Stimulated activated CD4-positive, alpha-beta T cell treated with anti-CD3 and anti-CD28 coated beads, Interleukin-2, amount 100 ng/mL, for 48 hours (primary cell): ENCODE measurements at places on chromosomes 11 and 22.

GRCh38 chr11:72771507-72771906 is 19.3 kb upstream of the ARAP1 start:
- DNase-seq = no peak

- no peak for DNase-seq
These were observed 27.0 kb downstream of the MYBPC3 start for GRCh38 chr11:47325271-47326041.

GRCh38 chr22:21949948-21950347 is 2.7 kb downstream of the PPM1F start:
- no peak for DNase-seq

DNA sequence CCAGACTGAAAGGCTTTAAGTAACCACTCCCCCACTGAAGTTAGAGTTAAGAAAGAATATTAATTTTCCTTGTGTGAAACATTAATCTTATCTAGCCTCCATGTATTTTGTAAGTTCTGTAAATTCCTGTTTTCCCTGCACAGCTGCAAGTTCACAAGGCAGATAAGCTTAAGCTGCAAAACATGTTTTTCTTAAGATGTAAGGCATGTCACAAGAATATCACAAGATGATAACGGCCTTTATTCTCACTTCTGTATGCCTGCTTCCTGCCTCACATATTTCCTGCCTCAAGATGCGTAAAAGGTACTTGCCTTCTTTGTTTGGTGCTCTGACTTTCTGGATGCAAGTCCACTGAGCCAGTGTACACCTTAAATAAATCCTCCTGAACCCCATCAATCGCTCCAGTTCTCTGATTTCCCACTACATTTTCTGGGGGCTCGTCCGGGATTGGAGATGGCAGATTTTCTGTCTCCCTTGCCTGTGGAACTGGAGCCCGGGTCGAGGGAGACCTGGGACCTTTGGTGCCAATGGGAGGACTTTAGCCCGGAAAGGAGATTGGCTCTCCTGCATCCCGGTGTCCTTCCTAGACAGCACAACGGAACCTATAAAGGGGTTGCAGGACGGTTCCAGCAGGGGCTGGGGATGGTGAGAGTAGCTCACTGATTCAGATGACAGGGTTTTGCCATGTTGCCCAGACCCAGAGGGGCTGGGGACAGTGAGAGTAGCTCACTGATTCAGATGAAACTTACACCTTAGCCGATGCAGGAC is 30.2 kb downstream of the PPARA start:
- DNase-seq = no peak

DNA sequence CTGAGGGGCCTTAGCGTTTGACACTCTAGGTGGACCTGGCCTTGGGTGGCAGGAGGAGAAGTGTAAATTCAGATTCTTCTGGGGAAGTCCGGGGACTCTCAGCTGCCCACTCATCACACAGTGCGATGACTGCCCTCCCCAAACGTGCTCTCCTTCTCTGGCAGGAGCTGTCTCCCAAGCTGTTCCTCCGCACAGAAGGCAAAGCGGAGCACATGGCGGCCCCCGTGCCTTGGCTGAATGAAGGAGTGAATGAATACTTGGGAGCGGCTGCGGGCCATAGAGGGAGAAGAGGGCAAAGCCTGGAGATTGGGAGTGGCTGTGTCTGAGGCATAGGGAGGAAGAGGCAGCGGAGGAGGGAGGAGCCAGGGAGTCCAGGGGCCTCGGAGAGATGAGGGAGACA is 6.9 kb upstream of the NAA40 start:
- DNase-seq = no peak

DNA sequence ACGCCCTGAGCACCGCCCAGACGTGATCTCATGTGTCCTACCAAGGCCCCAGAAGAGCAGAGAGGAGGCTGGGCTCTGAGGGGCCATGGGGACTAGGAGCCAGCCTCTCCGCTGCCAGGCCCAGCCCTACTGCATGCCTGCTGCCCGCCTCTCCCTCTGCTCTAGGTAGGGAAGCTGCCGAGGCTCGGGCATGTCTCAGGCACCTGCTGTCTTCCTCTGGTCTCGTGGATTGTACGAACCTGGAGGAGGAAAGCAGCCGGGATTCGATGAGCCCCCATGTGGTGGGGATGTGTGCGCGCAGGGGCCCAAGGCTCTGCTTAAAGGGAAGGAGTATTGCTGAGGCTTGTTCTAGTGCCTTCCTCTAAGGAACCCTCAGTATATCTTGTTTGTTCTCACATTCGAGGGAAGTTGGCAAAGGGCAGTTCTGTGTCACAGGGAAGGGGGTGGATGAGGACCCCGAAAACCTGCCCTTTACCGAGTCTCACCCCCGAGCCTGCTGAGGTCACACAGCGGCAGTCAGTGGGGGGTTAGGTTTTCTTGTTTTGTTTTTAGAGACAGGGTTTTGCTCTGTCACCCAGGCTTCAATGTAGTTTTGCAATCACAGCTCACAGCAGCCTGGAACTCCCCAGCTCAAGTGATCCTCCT is 21.2 kb downstream of the DAGLA start:
- DNase-seq = no peak

GRCh38 chr22:32781695-32782094 is 19.8 kb upstream of the TIMP3 start:
- no peak for DNase-seq

- DNase-seq = no peak
These were observed 127.0 kb upstream of the PITPNB start for GRCh38 chr22:28046100-28046499.

- DNase-seq = no peak
These were observed 1.3 kb downstream of the SPTY2D1 start for GRCh38 chr11:18632841-18633240.

- no peak for DNase-seq
These were observed 213.3 kb downstream of the MN1 start for GRCh38 chr22:27588268-27588667.

- DNase-seq = no peak
These were observed 13.6 kb upstream of the APOL5 start for GRCh38 chr22:35703861-35704584.

DNA sequence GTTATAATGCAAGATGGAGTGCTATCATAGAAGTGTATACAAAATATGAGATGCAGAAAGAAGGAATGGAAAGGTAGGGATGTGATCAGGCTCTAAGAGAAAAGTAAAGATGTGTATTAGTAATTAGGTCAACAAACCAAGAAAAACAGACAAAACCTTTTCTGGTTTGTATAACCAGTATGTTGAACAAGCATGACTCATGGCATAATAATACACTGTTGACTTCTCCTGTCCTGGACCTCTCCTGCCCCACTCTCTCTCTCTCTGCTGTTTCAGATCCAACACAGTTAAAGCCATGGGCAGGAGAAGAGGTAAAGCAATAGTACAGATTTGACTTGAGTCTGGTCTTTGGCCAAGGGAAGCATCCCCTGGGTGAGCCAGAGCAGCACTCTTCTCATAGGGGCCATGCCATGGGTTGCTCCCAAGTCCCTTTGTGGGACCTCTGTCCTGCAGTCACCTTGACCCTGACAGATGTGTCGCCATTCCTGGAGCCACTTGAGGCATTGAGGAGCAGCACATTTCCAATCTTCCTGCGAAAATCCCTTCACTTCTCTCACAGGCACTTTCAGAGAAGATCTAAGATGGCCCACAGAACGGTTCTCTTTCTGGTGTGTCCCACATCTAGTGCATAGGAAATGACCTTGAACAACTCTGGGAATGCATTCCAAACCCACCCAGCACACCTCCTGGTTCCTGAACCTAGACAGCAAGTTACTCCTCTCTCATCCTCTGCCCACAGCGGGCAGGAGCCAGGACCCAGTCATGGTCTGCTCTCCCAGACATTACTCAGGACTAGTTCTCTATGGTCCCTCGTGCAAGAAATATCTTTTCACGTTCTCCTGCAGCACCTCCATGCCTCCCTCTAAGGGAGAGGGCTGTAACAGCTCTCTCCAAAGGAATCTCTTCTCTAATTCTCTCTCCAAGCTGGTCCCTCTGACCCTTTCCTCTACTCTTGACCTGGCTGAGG is 58.2 kb upstream of the PRSS23 start:
- DNase-seq = no peak

DNA sequence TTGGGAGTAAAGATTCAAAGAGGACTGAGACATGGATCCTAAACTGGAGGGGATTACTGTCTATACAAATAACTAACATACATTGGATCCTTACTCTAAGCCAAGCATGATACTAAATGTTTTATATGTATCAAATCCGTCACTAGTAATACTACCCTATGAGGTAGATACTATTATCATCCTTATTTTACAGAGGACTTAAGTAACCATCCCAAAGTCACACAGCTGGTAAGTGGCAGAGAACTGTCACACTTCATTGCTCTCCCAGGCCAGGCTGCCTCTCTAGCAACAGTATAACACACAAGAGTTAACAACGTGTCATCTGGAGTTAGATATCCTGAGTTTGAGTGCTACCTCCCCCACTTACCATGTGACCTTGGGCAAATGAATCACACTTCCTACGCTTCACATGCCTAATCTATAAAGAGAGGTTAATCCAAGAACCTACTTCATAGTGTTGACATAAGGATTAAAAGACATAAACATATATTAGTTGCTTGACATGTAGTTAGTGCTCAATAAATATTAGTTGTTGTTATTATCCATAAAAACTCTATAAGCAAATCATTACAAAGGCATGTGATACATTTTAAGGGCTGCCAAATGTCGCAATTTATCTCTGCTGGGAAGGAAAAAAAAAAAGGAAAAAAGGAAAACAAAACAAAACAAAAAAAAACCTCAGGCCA is 33.8 kb upstream of the SPON1 start:
- no peak for DNase-seq

GRCh38 chr22:28942801-28943500 is 59.6 kb downstream of the ZNRF3 start:
- no peak for DNase-seq

- DNase-seq = peak; percentile 19
These were observed 68.7 kb downstream of the DDX10 start for GRCh38 chr11:108733479-108734116.

DNA sequence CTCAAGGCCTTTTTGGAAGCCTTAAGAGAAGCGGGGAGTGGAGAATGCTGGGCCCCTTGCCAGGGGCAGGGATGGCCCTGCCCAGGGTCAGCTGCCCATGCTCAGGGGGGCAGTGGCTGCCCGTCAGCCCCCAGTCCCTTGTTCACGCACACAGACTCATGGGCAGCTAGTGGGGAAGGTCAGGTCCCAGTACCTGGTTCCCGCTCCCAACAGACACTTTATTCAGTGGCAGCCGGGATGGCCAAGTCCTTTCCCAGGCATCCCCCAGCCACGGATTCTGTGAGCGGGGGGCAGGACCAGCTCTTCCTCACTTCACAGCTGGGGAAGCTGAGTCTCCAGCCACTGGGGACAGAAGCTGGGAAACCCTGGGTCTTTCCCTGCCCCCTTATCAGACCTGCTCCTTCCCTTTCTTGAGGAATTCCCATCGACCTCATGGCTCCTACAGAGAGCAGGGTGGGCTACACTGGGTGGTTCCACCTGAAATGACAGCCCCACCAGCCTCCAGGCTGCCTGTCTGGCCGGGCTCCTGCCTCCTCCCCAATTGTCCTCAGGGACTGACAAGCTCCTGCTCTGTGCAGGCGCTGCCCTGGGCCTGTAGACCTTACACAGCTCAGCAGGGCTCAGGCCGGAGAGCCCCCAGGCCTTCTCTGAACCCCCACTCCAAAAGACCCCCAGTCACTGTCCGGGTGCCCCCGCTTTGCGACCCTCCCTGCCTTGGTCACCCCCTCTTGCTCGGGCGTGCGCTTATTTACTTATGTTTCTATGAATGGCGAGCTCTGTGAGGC is 61.0 kb upstream of the FGF3 start:
- no peak for DNase-seq

DNA sequence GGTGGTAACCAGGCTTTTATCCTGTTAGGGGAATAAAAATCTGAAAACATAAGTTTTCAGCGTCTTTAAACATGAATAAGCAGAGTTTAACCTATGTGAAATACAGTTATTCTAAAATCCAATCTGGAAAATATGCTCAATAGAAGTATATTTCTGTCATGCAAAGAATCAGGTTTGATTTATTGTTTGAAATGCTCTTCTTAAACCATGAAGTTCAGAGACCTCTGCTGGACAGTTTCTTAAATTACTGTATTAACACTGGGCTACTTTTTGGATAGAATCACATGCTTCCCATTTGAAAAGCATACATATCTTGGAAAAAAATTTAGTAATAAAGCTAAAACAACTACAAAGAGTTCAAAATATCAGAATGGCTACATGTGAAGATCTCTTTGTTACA is 25.4 kb downstream of the APIP start:
- DNase-seq = no peak

GRCh38 chr11:81870815-81871214 is 862.8 kb downstream of the FAM181B start:
- no peak for DNase-seq

DNA sequence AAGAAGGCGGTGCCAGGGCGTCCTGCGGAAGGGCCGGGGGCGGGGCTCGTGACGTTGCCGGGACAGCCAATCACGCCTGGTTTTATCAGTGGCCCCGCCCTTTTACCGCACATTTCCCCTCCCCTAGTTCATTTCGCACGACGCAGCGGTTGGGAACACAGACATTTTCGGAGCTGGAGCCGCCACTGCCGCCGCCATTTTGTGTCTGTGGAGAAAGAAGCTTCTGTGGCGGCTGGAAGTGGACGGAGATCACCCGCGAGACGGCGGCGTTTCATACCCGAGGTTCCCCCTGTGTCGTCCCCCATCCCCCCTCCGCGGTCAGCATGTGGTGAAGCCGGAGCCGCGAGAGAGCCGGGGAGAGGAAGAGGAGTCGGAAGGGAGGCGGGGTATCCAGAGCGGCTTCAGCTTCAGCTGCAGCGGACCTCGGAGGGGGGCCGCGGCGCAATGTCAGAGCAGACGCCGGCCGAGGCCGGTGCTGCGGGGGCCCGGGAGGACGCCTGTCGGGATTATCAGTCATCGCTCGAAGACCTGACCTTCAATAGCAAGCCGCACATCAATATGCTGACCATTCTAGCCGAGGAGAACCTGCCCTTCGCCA is at the start of gene PCF11:
PCF11 (plus strand) TSS at position 136 of the 598 bp plus-strand sequence; CDS start at position 445, 309 bp downstream.
- DNase-seq = peak; percentile 94

DNA sequence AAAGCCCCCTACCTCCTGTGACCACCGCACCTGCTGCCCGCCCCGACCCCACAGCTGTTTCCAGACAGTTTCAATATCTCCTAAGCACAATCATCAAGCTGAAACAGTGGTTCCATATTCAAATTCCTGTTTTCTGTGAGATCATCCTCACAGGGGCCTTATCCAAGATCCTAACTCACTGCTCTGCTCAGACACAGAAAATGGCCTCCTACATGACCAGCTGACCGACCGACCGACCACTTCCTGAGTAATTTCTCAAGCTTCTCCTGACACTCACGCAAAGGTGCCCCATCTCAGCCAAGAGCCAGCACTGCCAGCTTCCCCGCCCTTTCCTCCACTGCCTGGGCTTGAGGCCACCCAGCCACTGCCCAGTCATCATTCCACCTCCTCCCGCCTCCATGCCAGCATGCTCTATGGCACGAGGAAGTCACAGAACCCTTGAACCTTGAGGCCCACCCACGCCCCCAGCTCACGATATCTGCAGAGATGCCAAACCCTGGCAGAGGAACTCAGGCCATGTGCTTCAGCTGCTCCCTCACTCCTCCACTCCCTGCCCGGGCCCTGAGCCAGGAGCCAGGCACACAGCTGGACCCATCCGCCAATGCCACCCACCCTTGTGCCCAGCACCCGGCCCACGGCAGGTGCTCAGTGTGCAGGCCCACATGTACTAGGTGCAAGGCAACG is 14.0 kb downstream of the KIAA0930 start:
- DNase-seq = no peak

GRCh38 chr22:40469181-40469580 is 98.8 kb downstream of the SGSM3 start:
- DNase-seq = no peak
